ENCODE measurements at places on chromosomes 1 and 21.

DNA sequence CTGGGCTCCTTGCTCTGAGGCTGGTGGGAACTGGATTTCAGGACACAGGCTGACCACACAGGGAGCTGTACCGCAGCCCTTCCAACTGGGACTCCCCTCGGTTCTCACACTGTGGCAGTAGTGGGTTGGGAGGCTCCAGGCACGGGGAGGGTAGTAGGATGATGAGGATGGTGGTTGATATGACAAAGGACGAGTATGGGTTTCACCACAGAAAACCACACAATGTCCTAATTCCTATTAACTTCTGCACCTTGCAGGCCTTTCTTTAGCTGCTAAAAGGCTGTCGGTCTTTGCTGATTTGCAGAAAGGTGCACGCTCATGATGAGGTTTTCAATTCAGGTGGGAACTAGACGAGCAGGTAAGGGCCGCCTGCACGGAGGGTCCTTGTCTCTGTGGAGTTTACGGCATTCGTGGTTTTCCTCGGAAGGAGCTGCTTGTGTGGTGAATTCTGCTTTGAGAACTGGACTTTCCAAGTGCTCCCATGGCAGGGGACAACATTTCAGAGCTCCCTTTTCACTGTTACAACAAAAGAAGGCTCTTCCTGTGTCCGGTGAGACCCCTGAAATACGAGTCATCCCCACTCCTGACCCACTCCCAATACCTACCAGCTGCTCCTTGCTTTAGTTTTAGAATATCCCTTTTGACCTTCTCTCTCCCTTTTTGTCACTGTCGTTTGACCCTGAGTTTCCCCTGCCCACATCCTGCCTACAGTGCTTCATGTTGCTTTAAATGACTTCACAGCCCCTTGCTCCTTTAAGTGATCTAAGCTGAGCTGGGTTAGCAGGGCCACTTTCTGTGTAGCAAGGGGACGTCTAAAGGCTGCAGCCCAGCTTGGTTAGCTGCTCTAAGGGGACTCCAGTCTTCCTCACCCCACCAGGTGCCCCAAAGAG is 125.1 kb downstream of the MRPS6 start:
- DNase-seq: no peak

DNA sequence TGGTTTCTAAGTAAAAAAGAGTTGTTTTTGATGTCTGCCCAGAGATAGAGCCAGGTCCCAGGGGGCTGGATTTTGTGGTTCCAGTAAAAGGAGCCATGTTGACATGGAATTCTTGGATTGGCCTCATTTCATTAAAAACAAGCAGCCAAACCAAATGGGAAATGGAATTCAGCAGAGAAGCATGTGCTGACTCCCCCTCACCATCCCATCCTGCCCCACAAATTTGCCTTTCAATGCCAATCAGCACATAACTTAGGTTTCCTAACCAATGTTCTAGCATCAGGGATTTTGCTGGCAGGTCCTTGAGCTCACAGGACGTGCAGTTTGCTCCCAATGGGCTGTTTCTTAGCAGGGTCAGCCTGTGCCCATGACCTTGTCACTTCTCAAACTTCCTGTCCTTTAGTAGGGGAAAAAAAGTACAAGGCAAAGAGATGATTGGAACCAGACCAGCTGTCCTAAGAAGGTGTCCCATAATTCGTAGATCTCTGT is 101.5 kb upstream of the GADD45A start:
- DNase-seq: no peak

GRCh38 chr1:221487781-221488524 is 253.9 kb downstream of the DUSP10 start:
- DNase-seq: no peak

GRCh38 chr1:221778535-221779142 is 36.8 kb upstream of the DUSP10 start:
- DNase-seq: no peak

- DNase-seq: no peak
Measured at GRCh38 chr1:58765441-58765840, 18.4 kb downstream of the JUN start.

GRCh38 chr1:23023174-23023845 is 4.0 kb downstream of the KDM1A start:
- no peak for DNase-seq

GRCh38 chr1:173002891-173003838 is 47.6 kb downstream of the TNFSF18 start:
- no peak for DNase-seq

GRCh38 chr1:69814926-69815325 is 247.2 kb downstream of the LRRC7 start:
- no peak for DNase-seq

DNA sequence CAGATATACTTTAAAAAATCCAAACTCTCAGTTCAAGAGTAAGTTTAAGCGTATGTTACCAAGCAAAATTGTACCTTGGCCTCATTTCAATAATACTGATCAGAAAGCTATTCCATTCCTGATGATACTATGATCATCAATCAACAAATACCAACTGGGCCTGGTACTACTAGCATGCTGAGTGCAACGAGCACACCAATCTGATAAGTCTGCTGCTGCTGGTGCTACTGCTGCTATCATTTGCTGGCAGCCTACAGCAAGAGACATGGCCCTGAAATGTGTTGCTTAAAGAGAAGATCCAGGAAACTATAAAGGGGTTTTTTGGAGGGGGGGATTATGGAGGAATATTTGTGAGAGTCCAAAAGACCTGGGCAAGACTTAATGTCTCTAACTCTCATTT is 39.7 kb downstream of the NME7 start:
- DNase-seq: no peak

DNA sequence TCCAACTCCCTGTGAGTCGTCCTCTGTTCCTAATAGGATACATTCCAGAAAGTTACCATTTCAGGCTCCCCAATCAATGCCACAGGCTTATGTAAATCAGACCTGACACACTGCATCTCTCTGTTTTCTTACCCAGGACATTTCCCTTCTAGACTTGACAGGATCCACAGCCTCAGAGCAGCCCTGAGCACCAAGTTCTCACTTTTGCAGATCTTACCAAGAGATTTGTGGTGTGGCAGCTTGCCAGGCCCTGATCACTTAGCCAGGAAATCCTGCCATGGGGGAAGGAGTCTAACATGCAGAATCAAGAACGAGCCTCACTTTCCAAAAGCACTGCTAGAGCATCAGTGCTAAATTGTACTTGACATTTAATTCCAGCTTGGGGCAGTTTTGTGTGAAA is 202.9 kb downstream of the TBX15 start:
- no peak for DNase-seq

- DNase-seq: no peak
Measured at GRCh38 chr21:36959020-36959835, 7.2 kb downstream of the HLCS start.

DNA sequence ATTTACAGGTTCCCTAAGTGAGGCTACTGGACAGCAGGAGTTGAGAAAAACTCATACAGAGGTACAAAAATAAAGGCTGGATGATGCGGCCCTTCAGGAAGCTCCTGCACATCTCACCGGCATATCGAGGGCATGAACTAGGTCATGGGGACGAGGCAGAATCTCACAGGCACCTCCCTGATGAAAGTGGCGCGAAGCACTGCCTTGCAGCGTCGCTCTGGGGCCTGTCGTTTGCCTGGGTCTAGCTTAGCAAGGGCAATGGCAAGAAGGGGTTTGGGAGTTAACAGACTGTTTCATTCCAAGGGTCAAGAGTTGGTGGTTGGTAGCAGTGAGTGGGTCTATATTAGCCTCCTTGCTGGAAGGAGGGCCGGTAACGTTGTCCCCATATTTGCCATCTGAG is 103.5 kb upstream of the IRF2BP2 start:
- no peak for DNase-seq

GRCh38 chr21:28172376-28172775 is 820.3 kb downstream of the LTN1 start:
- no peak for DNase-seq

DNA sequence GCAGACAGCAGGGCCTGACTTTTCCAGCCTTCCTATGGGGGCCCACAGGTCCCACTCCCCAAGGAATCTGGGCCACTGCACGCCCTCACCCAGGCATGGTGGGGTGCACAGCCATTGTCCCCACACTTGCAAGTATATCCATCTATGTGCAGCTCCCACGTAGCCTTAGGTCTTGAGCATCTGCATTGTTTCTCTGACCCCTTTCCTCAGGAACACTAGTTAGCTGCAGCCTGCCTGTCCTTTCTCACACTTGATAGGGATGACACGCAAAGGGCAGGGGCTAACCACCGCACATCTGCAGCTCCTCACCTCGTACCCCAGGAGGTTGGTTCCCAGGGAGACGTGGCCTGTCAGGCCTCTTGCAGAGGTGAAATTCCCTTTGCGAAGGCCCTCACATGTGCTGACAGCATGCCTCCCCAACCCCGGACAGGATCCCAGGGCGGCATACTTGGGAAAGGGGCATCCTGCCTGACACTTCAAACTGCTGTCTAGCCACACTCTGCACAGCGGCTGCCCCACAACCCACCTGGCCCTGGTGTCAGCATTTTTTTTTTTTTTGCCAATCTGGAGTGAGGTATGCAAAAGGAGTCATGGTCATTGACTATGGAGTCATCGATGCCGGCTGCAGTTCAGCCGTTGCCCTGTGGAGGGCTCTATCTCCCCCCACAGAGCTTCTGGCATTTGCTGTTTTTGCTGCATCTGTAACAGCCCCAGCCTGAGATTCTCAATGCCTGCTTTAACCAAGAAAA is 5.0 kb downstream of the JMJD4 start:
- no peak for DNase-seq

DNA sequence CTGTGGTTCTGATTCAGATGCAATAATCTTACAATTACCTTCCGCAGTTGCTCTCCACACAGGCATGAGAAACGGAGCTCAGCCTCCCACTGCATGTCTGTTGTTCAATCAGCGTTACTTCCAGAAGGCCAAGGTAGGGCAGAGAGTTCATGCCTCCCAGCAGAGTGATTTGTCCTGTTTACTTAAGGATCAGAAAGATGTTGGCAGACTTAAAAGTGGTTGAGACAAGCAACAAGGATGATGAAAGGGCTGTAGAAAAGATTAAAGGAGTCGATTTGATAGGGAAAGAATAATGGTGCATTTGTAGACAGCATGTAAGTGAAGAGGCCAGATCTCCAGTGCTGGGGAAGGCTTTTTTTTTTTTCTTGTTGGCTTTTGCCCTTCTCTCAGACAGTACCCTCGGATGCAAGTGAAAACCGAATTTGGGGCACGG is 26.6 kb downstream of the ARMH1 start:
- no peak for DNase-seq

DNA sequence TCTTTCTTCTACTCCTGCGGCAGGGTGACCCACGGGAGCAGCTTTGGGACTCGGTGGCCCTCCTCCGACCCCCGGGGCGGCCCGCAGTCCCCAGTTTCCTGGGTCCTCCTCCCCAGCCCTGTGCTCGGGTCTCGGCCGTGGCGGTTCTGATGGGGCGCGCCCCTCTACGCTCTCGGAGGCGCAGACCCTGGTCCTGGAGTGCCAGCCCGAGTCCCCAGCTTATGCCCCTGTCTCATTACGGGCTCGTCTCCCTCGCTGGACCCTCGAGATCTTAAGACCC is 430 bp downstream of the BTG2 start:
- no peak for DNase-seq

DNA sequence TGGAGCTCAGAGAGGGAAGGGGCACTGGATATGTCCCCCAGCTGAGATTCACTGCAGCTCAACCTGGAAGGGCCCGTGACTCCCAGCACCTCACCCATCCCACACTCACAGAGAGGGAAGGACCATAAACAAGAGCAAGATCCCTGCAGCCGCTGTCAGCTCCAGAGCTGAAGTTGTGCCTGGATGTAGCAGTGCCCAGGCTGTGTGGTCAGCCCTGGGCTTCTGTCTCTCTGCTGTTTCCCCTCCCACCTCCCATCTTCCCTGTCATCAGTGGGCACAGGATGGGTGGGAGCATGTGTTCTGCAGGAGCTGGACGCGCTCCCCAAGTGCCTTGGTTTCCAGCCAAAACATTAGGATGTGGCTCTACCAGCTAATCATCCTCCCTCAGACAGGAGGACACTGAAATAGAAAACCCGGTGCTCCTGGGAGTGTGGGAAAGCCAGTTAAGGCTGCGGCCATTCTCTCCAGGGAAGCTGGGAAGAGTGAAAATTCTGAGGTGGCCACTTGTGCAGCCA is 282.7 kb downstream of the NPHP4 start:
- no peak for DNase-seq

- DNase-seq: no peak
Measured at GRCh38 chr1:54575605-54576290, 27.7 kb downstream of the ACOT11 start.

GRCh38 chr1:193806079-193807048 is 620.0 kb upstream of the B3GALT2 start:
- no peak for DNase-seq

DNA sequence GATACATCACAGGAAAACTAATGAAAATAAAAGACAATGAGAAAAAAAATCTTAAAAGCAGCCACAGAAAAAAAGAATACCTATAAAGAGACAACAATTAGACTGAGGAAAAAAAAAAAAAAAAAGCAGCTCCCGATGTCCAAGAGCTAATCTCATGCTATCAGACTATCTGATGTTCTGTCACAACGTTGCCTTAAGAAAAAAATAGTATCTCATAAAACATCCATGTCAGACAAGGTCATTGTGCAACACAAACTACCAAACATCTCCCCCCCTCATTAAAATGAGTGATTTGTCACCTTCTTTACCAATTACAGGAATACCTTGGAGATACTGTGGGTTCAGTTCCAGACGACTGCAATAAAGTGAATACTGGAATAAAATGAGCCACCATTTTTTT is 68.9 kb downstream of the ZNF644 start:
- DNase-seq: no peak

DNA sequence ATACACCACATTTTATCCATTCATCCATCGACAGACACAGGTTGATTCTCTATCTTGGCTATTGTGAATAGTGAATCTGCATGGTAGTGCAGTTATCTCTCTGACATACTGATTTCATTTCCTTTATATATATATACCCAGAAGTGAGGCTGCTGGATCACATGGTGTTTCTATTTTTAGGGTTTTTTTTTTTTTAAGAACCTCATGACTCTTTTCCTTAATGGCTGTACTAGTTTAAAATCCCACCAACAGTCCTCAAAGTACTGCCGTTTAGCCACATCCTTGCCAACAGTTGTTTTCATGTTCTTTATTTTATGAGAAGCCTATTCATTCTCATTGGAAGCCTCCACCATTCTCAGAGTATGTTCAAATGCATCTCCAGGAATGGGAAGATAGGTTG is 258.7 kb upstream of the SNX7 start:
- no peak for DNase-seq

DNA sequence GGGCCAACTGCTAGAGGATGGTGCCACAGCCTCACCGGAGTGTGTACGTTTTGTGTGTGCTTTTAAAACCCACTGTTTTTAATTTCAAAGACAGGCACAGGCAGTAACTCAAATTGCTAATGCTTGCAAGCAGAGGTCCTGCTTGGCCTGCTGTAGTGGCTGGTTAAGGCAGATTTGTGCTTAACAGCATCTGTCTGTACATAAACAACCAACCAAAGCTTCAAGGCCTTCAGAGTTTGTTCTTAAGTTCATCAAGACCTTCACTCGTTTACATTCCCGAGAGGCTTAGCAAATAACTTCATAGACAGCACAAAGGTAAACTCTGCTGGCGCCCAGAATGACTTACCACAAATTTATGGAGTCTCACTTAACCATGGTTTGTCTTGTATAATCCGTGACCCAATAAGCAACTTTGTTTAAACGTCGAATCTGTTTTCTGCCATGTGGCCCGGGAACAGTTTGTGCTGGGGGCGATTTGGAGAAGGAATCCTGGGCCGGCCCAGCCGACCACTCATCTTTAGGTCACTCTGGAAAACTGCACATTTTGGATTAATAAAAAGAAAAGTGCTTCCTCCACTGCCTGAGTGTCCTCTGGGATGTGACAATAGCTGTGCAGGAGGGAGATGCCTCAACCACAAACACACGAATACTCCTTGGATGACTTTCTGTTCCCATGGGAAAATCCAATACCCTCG is 58.1 kb downstream of the CAPZB start:
- DNase-seq: no peak
